ENCODE measurements at places on chromosomes 11 and 22. TPM values are rescaled to one million over a fixed set of nuclear protein-coding genes. Genes with fewer than 3 reads are reported as not detected.

The RTN3 gene
- polyA plus RNA-seq: 103 TPM

The HBE1 gene
- not detected for polyA plus RNA-seq

The C22orf15 gene
- polyA plus RNA-seq: 8.8 TPM

DNA sequence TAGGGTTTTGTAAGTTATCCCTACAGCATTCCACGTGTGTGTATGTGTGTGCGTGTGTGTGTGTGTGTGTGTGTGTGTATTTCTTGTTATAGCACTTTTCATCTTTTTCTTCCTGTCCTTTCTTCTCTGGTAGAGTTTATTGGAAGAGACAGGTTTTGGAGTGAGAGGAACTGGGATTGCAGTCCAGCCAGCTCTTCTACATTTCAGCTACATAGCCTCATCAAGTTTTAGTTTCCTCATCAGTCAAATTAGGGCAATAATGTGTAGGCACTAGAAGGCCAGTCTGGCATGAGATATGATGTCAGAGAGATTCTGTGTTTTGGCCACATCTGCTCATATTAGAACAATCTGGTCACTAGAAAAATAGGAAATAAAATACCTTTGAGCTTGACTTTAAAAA, 1283.5 kb upstream of the TENM4 start:
- H3K4me1 ChIP-seq: no peaks in the 10 kb centered on the region
- H3K27me3 ChIP-seq: no peaks in the 10 kb centered on the region
- H3K27ac ChIP-seq: no peak overlapping the region
- no peak for DNase-seq
- no peaks in the 10 kb centered on the region for H3K36me3 ChIP-seq

- no peaks in the 10 kb centered on the region for H3K36me3 ChIP-seq
- H3K27me3 ChIP-seq: no peaks in the 10 kb centered on the region
- no peak overlapping the region for H3K4me3 ChIP-seq
- H3K27ac ChIP-seq: no peak overlapping the region
- H3K4me1 ChIP-seq: no peaks in the 10 kb centered on the region
Measured at GRCh38 chr22:17788528-17789378, 14.5 kb upstream of the BID start.
